ENCODE measurements at places on chromosomes 3 and 15.

GRCh38 chr3:49618412-49618811 lies 55.7 kb upstream of the APEH start:
- no peak for DNase-seq

DNA sequence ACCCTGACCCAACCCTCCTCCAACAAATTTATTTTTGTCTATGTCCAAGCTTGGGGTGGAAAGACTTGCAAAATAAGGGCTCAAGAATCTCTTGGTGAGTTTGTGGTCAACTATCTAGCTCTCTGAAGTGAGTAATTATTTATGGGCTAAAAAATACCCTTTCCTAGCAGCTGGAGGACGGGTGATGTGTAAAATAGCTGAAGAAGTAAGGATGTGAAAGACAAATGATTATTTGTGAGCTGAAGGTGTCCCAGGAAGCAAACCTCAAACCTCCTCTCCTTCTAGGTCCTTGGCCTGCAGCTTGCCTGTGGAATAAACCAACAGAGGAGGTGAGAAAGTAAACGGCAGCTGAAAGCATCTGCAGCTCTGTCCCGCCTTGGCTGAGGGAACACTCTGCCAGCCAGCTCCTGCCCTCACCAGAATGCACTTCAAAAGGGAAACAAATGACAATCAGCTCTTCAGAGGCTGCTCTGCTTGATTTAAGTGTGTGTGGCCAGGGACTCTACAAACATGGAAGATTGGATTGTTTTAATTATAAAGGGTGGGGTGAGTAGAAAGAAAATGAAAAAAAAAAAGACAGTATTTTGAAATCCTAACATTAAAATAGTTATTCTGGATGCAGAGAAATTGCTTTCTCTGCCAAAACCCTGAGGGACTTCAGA lies 60.3 kb downstream of the TM4SF4 start:
- DNase-seq = no peak

DNA sequence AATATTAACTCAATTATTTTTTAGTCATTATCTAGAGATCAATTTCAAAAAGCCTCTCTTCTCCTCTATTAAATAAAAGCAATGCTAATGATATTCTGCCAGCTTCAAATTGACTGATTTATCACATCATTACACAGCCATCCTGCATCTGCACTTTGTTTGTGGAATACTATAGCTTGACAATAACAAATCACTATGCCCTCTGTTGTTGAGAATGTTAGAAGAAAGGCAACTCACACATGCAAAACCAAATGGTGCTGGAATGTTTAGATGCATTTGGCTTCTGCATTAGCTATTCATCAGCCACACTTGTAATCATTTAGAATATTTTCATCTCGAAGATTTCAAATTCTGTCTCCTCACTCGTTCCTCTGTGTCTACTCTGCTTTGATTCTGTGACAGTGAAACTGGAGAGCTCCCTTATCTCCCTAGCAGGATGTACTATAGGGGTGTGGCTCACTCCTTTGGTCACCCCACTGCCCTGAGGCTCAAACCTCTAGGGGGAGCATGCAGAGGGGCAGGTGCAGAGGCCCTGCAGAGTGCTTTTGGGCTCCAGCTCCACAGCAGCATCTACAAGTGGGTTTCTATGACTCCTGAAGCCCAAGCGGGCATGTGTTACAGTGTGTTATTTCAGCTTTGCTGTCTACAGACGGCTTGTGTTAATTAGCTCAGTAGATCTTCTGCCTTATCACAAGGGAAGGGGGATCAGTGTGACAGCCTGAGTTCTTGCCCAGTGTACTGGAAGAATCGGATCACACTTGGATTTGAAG lies 454.1 kb upstream of the BCHE start:
- no peak for DNase-seq

GRCh38 chr3:85252686-85253085 lies 293.9 kb downstream of the CADM2 start:
- DNase-seq = no peak

DNA sequence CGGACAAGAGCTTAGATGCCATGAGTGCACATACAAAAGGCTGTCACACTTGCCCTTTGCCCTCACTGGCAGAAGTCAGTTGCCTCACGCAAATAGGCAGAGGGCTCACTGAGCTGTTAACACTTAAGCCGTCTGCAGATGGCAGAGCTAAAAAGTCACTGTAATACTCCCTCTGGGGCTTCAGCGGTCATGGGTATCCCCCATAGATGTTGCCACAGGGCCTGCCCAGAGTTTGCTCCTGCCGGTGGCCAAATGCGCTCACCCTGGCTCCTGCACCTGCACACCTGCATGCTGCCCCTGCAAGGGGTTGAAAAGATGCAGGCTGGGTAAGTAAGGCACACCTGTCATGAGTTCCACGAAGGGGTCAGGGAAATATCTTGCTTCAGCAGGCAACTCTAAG lies 741.5 kb downstream of the EDEM1 start:
- no peak for DNase-seq

GRCh38 chr15:39195961-39196486 lies 384.9 kb upstream of the THBS1 start:
- DNase-seq = no peak

GRCh38 chr15:40091861-40092255 lies 16.8 kb downstream of the BMF start:
- DNase-seq = no peak

GRCh38 chr3:184284696-184285095 lies 8.9 kb downstream of the ECE2 start:
- peak; percentile 14 for DNase-seq

Measured in stimulated activated CD4-positive, alpha-beta T cell treated with anti-CD3 and anti-CD28 coated beads, TNF-alpha, amount 100 ng/mL, for 24 hours (primary cell).